ENCODE measurements at places on chromosomes 12 and 14.

DNA sequence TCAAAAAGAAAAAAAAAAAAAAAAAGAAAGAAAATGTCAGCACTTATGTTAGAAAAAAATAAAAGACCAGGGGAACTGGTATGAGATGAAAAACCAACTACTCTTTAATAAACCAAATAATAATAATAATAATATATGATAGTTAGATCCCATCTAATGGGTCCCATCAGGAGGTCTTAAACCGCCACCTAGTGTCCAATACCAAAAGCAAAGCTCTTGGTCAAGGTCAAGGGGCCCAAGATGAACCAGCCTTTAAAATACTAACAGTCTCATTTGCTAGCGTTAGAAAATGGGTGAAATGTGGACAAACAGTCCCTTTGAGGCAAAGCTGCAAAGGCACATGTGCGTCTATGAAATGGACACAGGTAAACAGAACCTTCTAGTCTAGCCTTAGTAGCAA is 12.3 kb downstream of the BRAP start:
- DNase-seq: no peak

- no peak for DNase-seq
These were observed 17.6 kb upstream of the TBC1D30 start for GRCh38 chr12:64806593-64807460.

GRCh38 chr14:69439521-69440270 is 41.2 kb downstream of the SLC39A9 start:
- no peak for DNase-seq

DNA sequence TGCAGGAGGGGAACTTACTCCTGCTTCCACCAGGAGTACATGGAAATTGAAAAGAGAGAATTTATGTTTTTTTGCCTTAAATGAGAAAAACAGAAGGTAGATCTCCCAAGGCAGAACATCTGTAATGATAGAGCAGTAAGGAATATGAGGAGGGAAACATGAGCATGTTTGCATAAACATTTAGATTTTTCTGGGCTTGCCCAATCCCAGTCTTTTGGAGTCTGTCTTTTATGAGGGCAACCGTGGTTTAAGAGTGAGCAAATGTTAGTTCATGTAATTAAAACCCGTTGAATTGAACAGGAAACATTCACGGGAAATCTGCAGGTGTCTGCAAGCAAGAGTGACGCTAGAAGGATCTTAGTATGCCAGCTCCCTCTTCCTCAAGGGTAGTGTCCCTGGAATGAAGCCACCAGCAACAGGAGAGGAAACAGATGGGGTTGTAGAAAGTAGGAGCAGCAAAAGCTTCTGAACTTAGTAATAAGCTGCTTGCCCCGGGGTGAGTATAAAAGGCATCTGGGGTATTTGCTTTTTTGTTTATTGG is 79.3 kb downstream of the ARF6 start:
- DNase-seq: no peak

DNA sequence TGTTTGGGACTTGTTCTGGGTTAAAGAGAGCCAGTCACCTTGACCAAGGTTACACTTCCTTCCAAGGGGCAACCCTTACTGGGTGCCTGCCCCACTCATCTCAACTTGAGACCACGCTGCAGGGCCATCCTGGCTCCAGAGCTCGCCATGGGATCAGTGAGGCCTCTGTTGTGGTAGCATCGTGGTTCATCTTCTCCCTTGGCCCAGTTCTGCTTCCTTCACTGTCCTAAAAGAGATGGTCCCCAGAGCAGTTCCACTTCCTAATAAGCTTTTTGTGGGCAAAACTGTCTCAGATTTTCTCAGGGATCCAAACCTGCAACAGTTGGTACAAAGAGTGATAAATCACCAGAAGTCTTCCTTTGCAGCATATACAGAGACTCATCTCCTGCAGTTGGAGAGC is 165.9 kb upstream of the TMEM260 start:
- DNase-seq: no peak

GRCh38 chr12:132492522-132492921 is 2.6 kb downstream of the FBRSL1 start:
- DNase-seq: no peak

- DNase-seq: no peak
These were observed 856 bp upstream of the EIF4B start for GRCh38 chr12:53005215-53005985.

DNA sequence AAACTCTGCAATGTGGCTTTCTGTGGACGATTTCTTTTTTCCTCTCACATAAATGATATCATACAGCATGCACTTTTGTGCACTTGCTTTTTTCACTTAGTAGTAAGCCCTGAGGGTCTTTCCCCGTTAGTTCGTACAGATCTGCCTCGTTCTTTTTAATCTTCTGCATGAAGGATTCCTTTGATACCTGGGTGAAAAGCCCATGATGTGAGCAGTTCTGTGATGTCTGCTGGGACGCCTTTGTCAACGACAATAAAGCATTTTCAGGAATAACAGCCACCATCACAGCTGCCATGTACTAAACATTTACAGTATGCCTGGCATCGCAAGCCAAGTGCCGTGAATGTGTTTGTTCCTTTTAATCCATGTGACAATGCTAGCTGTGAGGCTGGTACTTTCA is 99.2 kb downstream of the KSR2 start:
- no peak for DNase-seq
